ENCODE measurements at places on chromosomes 4 and X.

- DNase-seq, result no peak
Observed at GRCh38 chr4:15232366-15233263, 195.2 kb upstream of the C1QTNF7 start.

GRCh38 chrX:1440506-1440905 is 12.2 kb downstream of the ASMTL start:
- no peak for DNase-seq

DNA sequence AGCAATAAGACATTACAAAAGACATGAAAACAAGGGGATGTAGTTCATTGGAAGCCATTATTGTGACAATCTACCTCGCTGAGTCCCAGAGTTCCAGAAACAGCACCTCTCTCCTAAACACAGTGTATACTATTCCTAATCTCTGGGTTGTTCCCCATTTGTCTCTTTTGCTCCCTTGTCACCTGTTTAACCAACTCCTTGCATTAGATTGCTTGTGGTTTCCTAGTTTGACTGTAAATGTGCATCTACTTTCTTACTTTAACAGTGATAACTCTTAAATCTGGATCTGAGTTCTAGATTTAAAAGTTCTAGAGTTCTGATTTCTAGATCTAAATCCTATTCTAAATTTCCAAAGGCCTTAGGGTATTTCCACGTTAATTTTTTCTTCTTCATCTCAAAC is 71.6 kb upstream of the TET2 start:
- no peak for DNase-seq

DNA sequence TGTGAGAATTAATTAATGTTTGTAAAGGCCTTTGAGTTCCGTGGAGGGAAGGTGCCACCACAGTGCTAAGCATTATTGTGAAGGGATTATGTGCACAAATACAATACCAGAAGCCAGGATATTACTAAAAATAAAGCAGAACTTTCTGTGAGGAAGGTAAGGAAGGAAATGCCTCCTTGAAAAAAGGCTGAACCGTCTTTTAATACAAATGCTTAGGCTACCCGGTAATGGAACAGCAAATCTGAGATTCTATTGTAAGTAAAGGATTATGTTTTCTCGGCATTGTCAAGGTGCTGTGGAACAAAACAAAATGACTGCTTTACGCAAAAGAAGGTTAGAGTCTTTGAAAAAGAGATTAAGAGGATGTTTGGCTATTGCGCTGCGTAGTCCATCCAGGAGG is 57.9 kb upstream of the SPRY1 start:
- no peak for DNase-seq

DNA sequence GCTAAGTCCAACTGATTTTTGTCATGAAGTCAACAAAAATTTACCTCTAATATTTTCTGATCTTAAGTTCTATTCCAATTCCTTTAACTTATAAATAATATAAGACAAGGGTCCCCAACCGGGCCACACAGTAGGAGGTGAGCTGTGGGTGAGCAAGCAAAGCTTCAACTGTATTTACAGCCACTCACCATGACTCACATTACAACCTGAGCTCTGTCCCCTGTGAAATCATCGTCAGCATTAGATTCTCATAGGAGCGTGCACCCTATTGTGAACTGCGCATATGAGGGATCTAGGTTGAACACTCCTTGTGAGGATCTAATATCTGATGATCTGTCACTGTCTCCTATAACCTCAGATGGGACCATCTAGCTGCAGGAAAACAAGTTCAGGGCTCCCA is 227.4 kb downstream of the MAPK10 start:
- DNase-seq, result no peak
